ENCODE measurements at places on chromosomes 3 and 15.

DNA sequence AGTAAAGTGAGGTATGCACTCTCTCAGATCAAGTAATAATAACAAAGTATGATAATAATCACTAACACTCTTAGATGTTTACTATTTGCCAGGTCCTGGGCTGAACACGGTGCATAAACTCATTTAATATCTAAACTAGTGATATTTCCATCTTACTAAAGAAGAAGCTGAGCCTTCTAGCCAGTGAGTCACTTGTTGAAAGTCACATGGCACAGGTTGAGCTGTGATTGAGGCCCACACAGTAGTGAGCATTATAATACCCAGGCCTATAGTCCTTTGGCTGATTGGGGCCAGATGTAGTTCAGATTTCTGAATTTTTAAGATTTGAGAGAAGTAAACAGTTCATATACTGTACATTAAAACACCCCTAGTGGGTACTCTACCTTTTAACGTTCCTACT lies 93.2 kb upstream of the CCDC80 start:
- no peak for DNase-seq

GRCh38 chr3:192553707-192554106 lies 173.6 kb downstream of the FGF12 start:
- DNase-seq = no peak

- no peak for DNase-seq
These were observed 444.5 kb downstream of the PLOD2 start for GRCh38 chr3:145716519-145716918.

DNA sequence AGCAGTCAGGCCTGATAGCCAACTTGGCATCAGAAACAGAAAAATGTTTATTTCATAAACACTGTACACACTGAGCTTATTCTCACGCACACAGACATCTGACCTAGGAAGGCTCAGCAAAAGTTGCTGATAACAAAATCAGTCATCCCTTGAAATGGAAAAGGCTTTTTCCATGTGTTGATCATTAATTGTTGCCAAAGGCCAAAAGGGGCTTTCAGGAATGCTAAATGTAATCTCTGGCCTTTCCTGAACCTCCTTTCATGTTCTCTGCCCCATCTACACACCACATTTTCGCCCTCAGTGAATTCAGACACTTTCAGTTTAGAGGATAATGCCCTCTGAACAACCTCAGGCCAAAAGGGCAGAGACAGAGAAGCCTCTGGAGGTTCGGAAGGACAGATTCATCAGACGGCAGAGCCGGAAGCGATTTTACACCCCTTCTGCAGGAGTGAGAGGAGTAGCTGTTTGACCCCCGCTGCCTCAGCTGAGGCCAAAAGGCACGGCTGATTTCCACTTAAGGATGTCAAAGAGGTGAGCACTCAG lies 14.5 kb downstream of the RTP4 start:
- no peak for DNase-seq

DNA sequence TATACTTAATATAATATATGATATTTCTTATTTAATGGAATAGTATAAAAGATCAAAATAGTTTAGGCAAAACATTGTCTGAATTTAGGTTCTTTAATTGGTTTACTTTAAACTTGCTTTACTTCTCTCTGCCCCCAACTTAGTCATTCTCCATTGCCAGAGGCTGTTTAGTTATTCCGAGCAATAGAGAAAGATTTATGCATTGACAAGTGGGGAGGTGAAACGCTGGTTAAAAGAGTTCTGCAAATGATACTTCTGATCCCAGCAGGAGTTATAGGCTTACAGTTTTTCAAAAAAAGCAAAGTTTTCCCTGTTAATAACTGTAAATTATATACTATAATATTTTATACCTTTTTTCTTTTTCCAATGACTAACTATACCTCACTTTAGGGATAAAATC lies 145.4 kb downstream of the EPHA3 start:
- no peak for DNase-seq
